ENCODE measurements at places on chromosomes 13 and 19.
A peak's percentile ranks its signal among the peaks of the same experiment; 100 is the strongest.

DNA sequence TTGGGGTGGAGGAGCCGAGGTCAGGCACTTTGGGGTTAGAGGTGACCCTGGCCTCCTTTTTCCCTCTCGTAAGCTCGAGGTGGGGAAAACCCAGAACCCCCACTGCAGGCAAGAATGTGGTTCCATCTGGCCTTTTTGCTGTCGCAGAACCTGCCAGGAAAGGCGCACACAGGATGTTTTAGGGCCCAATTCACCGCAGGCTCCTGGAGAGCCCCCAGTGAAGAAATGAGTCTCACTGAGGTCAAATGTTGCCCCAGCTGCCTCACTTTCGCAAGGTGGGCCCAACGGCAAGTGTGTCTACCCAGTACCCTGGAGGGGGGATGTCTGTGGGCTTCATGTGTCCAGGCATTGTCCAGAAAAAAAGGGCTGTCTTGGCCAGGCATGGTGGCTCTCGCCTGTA, 61.8 kb downstream of the PEX11G start:
- no peak for DNase-seq

DNA sequence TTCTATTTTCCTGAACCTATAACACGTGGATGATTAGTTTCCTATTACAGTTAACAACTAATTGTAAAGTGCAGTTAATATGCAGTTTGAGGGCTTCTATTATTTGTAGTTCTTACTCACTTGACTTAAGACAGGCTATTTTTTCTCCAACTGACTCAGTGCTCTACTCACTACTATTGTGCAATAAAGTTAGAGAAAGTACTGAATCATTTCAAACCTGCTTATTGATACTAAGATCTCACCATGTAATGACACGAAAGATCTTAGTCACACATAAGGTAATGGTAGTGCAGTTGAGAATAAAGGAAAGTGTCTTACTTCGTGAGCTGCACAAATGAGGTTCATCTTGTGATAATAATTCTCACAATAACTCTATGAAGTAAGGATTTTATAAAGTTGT, 22.8 kb upstream of the ITM2B start:
- DNase-seq = no peak

GRCh38 chr19:34066007-34066643, 106.2 kb upstream of the LSM14A start:
- no peak for DNase-seq

DNA sequence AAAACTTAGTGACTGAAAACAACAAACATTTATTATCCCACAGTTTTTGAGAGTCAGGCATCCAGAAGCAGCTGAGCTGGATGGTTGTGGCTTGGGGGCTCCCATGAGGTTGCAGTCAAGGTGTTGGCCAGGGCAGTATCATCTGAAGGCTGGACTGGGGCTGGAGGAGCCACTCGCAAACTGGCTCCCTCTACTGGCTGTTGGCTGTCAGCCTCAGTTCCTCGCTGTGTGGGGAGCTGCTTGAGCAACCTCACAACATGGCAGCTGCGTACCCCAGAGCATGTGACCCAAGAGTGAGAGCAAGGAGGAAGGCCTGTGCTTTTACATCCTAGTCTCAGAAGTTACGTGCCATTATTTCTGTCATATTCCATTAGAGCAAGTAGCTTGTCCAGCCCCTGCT, 9.7 kb downstream of the YJU2 start:
- DNase-seq = no peak

DNA sequence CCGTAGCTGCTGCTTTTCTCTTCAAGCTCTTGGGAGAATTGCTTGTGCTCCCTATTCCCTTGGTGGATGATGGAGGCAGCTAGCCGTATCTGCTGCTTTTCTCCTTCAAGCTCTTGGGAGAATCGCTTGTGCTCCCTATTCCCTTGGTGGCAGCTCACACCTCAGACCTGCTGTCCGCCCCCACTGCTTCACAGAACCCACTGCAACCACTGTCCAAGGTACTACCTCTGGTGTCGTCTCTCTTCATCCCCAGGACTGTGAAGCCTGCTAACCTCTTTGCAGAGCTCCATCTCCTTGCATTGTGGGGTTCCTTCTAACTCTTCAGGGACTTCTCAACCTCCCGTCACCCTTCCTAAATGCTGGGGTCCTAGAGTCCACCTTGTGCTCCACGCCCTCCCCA, 4.6 kb upstream of the ERVK3-1 start:
- no peak for DNase-seq

DNA sequence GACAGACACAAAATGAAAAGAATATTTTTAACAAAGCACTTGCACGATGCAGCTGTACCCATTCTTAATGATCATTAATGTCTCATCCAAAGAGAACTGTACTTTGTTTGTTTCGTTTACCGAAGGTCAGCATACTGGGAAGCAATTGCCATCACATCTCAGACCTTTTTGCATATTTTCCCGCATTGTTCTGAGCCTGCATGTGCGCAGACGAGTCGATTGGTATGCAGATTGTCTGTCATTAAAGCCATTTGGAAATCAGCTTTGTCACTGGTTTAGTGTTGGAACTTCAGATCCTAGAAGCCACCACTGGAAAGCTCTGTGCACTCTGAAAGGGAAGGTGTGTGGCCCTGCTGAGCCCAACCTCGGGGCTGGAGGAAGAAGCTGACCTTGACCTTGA, 15.6 kb downstream of the SPACA7 start:
- DNase-seq = no peak

DNA sequence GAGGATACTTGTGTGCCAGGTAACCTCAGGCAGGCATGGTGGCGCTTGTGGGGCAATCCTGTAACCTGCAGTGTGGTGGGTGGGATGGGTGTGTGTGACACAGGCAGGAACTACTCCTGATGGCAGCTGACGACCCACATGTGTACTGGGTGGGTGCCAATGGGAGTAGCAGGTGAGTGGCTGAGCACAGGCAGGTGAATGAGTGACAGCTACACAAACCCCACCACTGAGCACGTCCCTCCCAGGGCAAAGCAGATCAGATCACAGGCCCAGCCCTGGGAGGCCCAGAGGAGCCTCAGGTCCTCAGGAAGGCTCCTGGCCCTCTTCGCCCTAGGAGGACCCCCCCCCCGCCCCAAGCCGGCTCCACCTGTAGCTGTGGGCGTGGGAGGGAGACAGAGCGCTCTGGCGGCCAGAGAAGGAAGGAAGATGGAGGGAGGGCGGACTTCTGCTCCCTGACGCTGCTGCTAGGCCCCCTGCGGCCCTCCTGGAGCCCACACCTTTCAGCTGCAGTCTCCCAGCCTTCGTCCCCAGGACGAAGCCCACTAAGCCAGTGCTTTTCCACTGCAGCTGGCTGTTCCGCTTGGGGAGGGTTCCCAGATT, 1.3 kb upstream of the ZNF181 start:
- DNase-seq = no peak

GRCh38 chr19:48203794-48204628, 33.5 kb downstream of the ZSWIM9 start:
- DNase-seq = peak; percentile 97

GRCh38 chr19:5154799-5155426, 185.7 kb downstream of the PTPRS start:
- DNase-seq = no peak

- DNase-seq = no peak
Measured at GRCh38 chr13:46355088-46355468, 32.0 kb downstream of the RUBCNL start.
